CD4-positive, alpha-beta T cell treated with Interleukin-12 subunit alpha and Interleukin-12 subunit beta, for 1 hour (primary cell): ENCODE measurements at places on chromosomes 6 and 20.

DNA sequence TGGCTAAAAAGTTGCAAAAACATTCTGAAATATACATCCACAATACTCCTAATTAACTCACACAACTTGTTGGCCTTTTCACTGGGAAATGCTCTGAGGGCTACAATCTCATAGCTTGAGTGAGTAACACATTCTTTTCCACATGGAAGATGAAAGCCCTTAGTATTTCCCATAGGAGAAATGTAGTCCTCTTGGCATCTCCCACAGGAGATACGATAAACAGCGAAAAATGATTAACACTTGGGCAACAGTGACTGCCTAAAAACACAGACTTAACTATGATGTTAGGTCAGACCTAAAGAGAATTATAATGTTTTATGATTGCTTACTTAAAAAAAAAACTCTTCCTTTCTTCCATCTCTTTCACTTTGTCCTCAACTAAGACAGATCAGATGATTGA, 9.0 kb downstream of the MYLK4 start:
- DNase-seq: no peak

- no peak for DNase-seq
Measured at GRCh38 chr6:121354764-121355163, 20.5 kb upstream of the TBC1D32 start.

DNA sequence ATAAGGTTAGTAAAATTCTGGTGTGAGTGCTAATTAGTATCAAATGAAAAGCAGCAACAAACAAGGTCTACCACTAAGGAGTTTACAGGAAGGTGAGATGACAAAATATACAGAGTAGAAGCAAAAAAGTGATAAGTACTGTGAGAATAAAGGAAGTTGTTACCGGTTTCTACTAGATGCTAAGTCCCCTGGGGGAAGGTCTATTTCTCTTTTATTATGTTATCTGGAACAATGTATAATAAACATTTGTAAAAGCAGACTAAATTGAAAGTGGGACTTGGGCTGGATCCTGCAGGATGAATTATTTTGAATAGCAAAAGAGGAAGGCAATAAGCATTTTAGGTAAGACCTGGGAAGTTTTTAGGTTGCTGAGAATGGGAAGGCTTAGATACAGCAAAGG, 158.7 kb upstream of the SLC22A16 start:
- no peak for DNase-seq

GRCh38 chr6:83467620-83468036, 36.8 kb upstream of the ME1 start:
- DNase-seq: peak; percentile 18

- DNase-seq: no peak
Measured at GRCh38 chr6:136666041-136666440, 115.8 kb upstream of the MAP7 start.

DNA sequence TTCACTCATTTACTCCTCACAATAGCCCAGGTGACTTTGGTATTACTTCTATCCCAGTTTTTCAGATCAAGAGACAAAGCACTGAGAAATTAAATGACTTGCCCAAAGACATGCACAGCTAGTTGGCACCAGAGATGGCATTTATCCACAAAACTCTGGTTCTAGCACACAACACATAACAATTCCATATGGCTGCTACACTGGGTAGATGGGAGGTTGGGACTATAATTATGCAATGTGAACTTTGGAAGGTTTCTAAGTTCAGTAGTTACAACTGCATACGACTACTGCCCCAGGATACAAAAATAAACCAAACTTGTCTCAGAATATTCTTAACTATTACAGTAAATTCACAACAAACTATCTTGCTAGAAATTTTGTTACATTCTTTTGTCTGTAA, 54.2 kb upstream of the MLIP start:
- DNase-seq: no peak

DNA sequence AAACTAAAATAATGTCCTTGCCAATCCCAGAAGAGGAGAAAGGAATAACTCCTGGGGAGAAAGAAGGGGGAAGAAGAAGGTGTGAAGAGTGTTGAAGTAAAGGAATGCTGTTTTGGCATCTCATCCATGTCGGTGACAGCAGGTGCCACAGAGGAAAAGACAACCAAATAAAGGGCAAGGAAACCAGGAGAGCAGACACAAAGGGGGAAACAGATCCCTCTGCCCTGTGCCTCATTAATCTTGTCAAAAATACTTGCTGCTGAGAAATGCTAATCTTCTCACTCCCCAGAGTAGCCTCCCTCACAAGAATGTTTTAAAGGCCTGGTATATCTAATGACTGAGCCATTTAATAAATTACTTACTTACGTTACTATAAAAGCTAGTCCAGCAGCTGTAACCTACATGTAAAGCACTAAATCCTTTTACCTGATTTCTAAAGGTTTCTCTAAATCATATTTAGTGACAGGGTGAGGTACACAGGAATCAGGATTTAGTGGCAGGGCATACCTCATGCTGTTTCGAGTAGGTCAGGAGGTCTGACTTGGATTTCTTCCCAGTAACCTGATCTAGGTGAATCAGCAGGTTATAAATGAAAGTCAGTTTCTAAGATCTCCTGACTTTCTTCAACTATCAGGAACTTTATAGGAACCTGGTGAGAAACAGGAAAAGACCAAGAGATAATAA, 377.1 kb downstream of the CENPW start:
- DNase-seq: no peak

DNA sequence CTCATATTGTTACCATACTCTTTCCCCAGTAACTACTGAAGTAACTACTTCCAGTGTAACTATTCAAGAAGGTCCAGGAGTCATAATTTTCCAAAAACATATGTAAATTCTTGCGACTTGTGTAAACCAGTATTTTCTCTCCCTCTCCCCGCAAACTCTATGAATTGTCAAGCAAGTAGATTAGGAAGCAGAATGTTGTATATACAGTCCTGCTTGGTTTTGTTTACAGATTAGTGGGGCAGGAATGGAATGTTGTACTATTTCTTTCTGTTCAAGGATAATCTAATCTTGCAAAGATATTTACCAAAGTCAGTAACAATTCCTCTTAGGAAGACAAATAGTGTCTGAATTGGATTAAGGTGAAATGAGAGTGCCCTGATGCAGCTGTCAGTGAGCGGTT, 234.9 kb upstream of the PLN start:
- DNase-seq: no peak

DNA sequence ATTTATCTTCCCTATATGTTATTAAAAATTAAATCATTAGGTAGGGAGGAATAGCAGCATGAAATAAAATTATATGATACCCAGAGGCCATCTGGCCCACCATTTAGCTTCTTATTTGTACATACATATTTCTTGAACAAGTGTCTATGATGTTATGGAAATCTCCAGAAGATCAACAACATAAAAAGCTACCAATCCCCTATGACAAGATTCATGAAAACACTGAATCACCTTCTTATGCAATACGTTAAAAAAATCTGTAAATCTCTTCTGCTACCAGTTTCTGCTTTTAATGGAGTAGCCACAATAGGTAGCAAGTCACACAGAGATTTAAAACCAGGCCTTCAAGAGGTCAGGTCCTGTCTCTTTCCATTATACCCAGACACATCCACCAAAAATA, 125.8 kb upstream of the ENPP5 start:
- no peak for DNase-seq

- peak; percentile 57 for DNase-seq
Measured at GRCh38 chr6:36109092-36109491, 21.2 kb upstream of the MAPK13 start.

DNA sequence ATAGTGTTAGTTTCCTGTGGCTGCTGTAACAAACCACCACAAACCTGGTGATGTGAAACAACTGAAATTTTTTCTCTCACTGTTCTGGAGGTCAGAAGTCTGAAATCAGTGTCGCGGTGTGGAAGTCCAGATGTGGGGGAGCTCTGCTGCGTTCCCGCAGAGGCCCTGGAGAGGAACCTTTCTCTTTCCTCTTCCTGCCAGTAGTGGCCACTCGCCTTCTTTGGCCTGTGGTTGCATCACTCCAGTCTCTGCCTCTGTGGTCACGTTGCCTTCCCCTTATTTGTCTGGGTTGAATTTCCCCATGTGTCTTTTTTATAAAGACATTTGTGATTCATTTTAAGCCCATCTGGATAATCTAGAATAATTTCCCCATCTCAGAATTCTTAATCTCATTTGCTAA, 295.5 kb upstream of the FLRT3 start:
- no peak for DNase-seq

DNA sequence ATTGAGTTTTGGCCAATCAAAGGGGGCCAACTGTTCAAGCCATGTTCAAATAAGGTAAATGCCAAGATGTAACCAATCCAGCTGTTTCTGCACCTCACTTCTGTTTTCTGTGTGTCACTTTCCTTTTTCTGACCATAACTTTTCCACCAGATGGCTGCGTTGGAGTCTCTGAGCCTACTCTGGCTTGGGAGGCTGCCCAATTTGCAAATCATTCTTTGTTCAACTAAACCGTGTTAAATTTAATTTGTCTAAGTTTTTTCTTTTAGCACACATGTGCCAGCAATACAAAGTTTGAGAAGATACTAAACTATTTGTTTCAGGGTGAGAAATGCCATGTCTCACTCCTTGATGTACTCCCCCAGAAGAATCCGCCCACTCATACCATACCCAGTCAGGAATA, 52.1 kb downstream of the IYD start:
- DNase-seq: no peak

DNA sequence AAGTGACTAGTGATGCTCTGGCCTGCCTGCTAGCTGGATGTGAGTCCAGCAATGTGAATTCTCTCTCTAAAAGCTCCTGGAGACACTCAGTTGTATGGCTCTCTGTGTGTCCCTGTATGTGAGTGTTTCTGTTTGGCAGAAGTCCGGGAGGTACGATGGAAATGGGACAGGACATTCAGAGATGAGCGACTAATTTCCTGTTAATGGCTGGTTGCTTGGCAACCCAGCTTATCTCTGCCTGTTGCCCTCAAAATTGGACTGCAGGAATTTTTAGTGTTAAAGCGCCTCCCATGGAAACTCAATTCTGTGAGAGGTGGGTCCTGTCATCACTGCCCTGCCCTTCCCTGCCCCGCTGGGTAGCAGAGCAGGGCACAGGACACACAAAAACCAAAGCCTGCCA, 136.8 kb upstream of the LRFN2 start:
- DNase-seq: no peak

- no peak for DNase-seq
Measured at GRCh38 chr6:36244641-36245280, 25.1 kb upstream of the PNPLA1 start.

GRCh38 chr6:15509335-15509933, 153.4 kb downstream of the DTNBP1 start:
- no peak for DNase-seq

DNA sequence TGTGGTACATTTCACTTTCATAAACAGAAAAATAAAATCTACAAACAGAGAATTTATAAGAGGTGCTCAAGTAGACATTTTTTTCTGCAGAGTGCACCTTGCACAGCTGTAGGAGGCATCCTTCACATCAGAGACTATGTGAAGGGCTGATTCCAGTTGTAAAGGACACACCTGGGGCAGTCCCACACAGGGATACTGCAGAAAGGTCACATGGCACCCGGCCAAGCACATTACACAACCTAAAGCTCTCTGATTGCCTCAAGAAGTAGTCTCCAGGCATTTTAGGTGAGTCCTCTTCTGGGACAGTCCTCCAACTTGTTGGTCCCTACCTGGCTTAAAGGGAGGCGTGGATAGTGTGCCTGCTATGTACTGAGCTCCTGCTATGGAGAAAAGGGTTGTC, 502.9 kb upstream of the NOX3 start:
- DNase-seq: no peak

- peak; percentile 87 for DNase-seq
Measured at GRCh38 chr20:16573001-16573965, at the start of gene KIF16B. Gene KIF16B, minus strand, starts transcription at chr20:16573448. Its CDS starts 173 bp downstream, at chr20:16573275.

- DNase-seq: peak; percentile 42
Measured at GRCh38 chr6:1527073-1527457, 82.7 kb upstream of the FOXC1 start.

- DNase-seq: no peak
Measured at GRCh38 chr20:41408156-41408794, 41.7 kb upstream of the EMILIN3 start.

DNA sequence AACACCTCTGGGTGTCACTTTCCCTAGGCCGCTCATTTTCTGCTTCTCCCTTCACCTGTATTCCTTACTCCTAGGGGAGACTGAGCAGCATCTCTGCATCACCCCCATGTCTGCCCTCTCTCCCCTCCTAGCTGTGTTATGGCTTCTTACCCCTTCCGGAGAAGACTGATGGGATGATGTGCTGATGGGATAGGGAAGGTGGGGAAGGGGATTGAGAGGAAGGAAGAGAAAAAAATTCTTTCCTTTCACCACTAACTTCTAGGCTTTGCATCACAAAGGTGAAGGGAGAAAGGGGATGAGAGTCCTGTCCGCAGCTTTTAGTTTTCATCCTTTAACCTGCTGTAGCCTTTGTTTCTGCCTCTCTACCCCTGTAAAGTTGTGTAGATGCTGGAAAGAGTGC, 26.7 kb downstream of the AKAP7 start:
- no peak for DNase-seq

DNA sequence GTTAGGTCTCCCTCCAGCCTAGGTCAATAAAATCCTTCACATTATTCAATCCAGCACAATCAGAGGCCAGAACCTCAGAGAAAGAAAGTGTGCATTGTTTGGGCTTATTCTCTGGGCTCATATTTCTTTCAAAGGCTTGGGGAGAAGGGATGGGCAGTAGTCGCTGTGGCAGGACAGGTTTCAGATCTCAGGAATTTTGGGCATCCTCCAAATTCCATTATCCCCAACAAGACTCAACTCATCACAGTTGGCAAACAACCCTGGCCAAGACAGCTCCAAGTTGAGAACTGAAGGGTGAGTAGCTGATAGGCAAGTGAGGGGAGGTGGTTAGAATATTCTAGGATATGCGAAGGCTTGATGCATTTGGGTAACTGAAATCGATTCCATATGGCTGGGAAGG, 27.2 kb upstream of the CHD6 start:
- no peak for DNase-seq

GRCh38 chr6:71887006-71887743, 825 bp downstream of the RIMS1 start:
- no peak for DNase-seq

DNA sequence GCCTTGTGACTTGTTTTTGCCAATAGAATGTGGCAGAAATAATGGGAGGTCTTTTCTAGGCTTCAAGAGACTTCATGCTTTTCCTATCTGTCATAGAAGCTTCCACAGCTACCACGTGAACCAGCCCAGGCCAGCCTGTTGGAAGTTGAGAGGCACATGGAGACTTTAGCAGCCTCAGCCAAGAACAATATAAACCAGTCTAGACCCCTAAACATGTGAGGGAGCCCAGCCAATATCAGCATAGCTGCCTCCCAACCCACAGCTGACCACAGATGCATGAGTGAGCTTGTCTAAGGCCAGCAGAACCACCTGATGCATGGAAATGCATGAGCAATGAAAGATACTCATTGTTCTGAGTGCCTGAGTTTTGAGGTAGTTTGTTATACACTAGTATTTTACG, 540.7 kb upstream of the BTBD3 start:
- no peak for DNase-seq

DNA sequence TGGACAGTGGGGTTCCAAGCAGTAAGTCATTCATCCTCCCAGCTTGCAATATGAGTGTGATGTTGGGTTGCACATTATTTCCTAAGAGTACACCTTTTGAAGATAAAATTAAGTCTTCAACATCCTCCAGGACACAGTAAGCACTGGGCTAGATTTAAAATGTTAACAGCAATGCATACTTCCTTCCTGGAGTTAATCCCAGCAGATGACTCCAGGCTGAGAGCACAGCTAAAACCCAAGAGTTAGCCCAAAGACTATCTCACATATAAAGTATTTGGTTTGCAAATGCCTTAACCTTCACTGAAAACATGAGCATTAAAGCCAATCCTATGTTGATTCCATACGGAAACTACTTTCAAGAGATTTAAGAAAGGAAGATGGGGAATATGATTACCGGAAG, 69.2 kb downstream of the SLC23A2 start:
- DNase-seq: no peak

GRCh38 chr20:58822149-58822548, 28.6 kb downstream of the GNAS-AS1 start:
- DNase-seq: no peak
